ENCODE measurements at places on chromosomes 7 and 10.
A peak's percentile ranks its signal among the peaks of the same experiment; 100 is the strongest.

DNA sequence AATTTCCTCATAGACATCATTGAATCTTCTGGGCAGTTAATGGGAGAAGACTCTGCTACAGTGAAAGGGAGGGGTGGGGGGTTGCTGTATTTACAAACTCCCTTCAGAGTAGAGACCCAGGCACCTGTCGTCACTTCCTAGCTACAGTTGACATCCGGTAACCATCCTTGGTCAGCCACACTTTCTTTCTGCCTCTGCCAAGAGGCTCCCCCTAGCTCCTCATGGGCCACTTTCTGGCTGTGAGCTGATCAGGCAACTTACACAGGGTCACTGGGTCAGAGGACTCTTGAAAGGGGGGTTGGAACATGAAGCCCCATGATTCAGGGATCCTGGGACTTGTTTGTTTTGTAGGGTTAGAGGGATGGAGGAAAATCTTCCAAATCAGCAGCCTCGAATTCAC lies 1.2 kb downstream of the TECPR1 start:
- DNase-seq, result peak; percentile 26

DNA sequence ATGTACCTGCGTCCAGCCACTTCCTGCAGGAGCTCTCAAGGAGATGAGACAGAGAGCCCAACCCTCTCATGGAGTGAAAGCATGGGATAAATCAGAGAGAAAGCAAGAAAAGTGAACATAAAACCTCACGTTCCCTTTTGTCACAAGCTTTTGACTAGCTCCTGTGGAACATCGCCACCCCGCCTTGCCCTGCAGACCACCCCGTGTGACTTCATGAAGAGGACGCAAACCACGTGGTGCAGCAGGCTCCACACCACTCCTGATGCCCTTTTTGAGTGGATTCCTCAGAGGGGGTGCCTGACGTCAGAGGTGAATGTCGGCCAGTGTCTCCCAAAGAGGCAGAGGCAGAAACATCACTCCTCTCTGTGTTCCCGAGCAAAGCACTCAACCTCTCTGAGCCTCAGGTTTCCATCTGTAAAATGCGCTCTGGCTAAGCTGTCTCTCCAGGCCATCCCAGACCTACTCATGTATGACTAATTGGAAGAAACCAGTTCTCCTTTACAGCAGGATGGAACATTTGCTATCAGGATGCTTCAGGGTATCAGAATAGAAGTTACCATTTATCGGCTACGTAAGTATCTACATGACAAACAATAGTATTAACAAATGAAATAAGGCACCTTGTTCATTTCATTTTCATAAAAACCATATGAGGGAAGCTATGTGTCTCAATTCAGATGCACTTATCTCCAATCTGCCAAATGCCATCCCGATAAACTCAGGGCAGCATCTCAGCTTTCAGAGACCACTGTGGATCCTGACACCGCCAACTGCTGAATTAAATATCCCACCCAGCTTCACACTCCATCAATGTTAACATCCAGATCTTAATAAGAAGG lies 5.3 kb downstream of the ZNF488 start:
- DNase-seq, result no peak

- DNase-seq, result no peak
Measured at GRCh38 chr10:132647424-132647823, 109.8 kb downstream of the INPP5A start.

DNA sequence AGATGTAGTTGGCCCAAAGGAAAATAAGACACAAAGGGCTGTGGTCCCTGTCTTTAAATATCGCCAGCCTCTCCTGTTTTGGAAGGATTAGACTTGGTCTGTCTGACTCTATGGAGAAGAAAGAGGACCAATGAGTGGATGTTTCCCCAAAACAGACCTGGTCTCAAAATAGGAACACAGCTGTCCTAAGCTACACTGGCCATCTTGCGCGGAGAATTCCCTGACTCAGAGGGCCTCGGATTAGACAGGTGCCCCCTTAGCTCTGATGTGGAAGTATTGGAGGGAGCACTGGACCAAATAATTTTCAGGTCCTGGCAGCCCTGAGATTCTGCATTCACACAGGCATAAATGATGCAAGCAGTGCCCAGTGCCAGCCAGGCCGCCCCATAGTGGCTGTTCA lies 56.1 kb downstream of the CHST15 start:
- no peak for DNase-seq

GRCh38 chr10:31975157-31975765 lies 46.6 kb upstream of the ARHGAP12 start:
- no peak for DNase-seq

- DNase-seq, result no peak
Measured at GRCh38 chr10:72085166-72085565, 3.2 kb downstream of the SPOCK2 start.

DNA sequence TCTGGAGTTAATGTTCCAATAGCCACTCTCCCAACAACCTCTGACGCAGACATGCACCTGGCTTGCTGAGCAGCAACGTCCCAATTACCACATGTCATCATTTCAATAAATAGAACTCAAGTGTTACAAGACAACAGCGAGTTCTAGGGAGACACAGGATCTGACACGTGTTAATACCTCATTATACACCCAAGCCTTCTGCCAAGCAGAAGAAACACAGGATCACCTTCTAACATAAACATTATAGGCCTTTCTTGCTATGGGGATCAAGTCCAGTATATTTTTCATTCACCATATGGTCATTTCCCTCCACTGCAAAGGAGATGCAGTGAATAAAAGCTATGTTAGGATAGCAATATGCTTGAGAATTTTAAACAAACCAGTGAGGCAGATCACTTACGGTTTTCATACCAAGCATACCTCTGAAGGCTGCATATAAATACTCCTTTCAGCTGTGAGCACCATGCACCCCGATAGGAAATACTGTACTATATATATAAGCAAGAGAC lies 74.2 kb downstream of the JAZF1 start:
- DNase-seq, result no peak

- DNase-seq, result no peak
Measured at GRCh38 chr10:44178281-44178680, 206.6 kb downstream of the CXCL12 start.

GRCh38 chr10:79335470-79336235 lies 11.6 kb upstream of the PPIF start:
- no peak for DNase-seq

- DNase-seq, result no peak
Measured at GRCh38 chr7:111775206-111775605, 212.9 kb upstream of the IMMP2L start.

GRCh38 chr7:157469181-157470016 lies 132.6 kb downstream of the DNAJB6 start:
- DNase-seq, result no peak

- DNase-seq, result no peak
Measured at GRCh38 chr7:43764039-43764761, 5.7 kb downstream of the BLVRA start.

DNA sequence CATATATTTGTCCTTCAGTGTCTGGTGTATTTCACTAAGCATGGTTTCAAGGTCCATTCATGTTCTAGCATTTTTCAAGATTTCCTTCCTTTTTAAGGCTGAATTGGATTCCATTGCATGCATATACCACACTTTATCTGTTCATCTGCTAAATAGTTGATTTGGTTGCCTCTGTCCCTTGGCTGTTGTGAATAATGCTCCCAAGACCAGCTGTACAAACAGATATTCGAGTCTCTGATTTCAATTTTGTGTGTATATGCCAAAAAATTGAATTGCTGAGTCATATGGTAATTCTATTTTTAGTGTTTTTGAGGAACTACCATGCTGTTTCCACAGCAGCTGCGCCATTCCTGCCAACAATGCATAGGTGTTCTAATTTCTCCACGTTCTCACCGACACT lies 216.4 kb downstream of the NRG3 start:
- no peak for DNase-seq

GRCh38 chr10:12529976-12530375 lies 180.6 kb downstream of the CAMK1D start:
- DNase-seq, result no peak

DNA sequence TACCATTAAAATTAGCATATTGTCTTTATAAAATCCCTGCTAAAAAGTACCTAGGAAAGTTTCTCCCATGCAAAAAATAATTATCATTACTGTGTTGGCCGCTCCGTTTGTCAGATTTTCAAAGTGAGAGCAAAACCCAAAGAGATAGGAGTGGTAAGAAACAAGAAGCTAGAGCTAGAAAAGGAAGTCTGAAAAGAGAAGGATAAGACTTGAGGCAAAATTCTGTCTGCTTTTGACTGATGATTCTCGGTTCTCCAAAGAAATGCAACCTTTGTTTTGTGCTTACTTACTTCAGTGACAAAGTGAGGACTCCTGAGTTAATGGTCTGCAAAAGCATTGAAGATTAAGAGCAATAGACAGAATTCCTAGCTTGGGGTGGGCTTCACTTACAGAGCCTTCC lies 33.3 kb upstream of the CAPZA2 start:
- DNase-seq, result no peak

- no peak for DNase-seq
Measured at GRCh38 chr7:105189859-105190492, 176.0 kb downstream of the KMT2E start.

DNA sequence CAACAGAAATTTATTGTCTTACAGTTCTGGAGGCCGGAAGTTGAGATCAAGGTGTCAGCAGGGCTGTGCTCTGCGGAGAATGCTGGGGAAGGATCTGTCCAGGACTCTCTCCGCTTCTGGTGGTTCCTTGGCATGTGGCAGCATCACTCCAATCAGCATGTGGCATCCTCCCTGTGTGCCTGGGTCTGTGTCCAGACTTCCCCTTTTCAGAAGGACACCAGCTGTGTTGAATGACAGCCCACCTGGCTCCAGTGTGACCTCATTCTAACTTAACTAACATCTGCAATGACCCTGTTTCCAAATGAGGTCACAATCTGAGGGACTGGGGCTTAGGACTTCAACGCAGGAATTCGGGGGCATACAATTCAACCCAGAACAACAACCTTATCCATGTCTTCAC lies 141.9 kb downstream of the BMS1 start:
- DNase-seq, result no peak

DNA sequence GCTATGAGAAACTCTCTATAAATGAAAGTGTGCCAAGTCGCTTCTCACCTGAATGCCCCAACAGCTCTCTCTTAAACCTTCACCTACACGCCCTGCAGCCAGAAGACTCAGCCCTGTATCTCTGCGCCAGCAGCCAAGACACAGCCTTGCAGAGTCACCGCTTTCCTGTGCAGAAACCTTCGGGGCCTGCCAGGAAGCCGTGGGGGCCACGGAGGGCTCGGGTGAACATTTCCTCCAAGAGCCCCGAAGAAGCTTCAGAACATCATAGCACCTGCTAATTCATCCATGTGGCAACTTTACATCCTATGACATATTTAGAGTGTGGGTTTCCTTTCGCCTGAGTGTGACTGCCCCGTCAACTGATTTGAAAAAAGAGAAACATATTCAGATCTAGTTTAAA lies 55.7 kb upstream of the PRSS58 start:
- no peak for DNase-seq

DNA sequence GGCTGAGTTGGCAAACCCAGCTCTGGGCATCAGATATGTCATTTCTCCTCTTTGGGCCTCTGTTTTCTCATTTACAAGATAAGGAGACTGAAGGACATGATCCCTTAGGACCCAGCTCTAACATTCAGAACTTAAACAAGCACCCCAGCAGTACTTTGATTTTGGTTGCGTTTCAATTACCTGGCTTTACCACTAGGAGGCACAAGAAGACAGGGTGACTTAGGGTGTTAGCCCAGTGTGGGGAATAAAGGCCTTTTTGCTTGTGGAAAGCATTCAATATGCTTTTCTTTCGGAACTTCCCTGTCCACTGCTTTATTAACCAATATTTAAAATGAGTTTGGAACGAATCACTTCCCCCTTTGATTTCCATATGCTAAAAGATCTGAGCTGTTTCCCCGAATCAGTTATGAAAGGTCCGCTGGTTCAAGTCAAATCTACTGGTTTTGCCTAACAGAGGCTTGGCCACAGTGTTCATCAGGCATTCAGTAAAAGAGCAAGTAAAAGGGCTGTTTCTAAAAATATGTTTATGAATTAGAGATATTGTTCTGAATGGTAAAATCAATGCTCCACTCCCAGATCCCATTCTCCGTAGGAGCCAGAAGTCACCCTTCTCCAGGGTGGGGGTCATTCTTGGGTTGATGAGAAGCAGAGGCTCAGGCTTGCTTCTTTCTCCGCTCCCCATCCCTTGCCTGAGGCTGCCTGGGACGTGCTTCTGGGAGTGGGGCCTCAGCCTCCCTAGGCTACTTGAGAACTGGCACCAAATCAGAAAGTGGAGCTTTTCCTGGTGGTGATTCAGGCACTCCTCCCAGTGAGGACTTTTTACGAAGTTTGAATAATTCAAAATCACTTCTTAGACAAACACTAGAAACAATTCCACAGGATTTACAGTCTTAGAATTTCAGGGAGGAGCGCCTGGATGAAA lies 105.5 kb downstream of the MYOF start:
- DNase-seq, result peak; percentile 62

DNA sequence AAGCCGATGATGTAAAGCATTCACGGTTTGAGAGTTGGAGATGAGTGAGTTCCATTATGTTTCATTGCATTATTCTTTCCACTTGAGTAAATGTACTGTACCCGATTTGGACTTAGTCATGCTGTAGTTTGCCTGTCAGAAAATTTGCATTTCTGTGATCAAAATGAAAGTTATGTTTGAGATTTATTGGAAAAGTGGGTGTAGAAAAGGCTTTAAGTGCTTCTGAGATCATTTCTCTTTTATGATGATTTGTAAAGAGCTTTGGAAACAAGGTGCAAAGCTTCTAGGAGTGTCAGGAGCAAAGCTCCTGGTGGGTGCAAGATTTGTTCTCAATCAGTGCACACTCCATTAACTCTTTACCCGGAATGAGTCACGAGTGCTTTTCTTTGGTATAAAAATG lies 204.1 kb upstream of the POM121L12 start:
- no peak for DNase-seq

DNA sequence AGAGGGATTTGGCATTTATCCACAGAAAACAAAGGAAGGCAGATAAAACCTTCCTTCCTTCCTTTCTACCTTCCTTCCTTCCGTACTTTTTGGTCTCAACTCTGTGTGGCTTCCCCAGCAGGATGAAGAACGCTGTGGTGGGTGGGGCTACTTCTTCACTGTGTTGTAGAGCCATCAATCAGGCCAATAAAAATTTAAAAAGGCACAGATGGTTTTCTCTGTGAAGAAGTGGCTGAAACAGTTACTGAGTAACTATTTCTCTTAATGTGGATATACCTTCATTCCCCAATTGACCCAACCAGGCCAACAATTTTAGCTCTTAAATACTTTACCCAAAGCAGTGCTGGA lies 75.8 kb downstream of the ZNF92 start:
- DNase-seq, result no peak

DNA sequence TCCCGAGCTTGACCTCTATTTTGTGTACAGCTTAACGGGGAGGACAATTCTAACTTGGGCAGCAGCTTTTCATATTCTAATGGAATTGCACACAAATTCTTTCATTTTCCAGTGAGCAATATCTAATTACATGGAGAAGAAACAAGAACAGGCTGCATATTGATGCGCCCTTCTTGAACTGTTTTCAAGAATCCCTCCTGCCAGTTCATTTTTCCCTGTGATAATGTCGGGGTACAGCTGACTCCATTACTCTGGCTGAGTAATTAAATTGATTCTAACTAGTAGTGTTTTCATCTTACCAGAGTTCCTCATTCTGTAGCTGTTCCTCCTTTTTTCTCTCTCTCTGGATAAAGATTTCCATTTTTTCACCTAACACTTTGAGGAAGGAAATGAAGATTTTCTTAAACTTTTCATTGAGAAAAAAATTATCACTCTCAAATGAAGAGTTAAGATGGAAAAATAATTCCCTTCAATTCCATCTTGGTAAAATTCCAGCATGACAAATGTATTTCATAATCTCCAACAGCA lies 190.9 kb downstream of the FANK1 start:
- no peak for DNase-seq
